Motor neuron (in vitro differentiated cells): ENCODE measurements at places on chromosomes 3 and 15. TPM values are rescaled to one million over a fixed set of nuclear protein-coding genes. Genes with fewer than 3 reads are reported as not detected.

GRCh38 chr3:168205451-168205850, 109.7 kb upstream of the GOLIM4 start:
- ATAC-seq: no peak

DNA sequence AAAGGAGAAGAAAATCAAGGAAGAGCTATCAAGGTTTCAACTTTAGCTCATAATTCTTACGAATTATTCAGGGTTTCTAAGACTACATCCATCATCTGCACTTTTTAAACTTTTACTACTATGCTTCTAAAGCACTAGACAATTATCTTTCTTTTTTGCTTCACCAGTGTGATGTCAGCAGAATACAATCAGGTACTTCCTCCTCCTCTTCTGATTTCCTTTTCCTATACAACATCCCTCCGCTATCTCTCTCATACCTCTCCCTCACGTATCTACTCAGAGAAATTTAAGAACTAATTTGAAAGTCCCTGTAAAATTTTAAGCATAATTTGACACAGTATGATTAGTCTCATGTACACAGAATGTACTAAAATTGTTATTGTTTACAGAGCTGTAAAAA, 47.3 kb upstream of the USP50 start:
- ATAC-seq: no peak

- ATAC-seq: no peak
Measured at GRCh38 chr3:63585927-63586326, 66.5 kb upstream of the SNTN start.

GCSAM gene
- total RNA-seq: 0.13 TPM in 1 of 2 replicates, not detected in the other

GRCh38 chr15:60511351-60512031, 32.5 kb upstream of the ICE2 start:
- ATAC-seq: no peak

- ATAC-seq: no peak
Measured at GRCh38 chr3:134864636-134865035, 69.6 kb downstream of the EPHB1 start.

DNA sequence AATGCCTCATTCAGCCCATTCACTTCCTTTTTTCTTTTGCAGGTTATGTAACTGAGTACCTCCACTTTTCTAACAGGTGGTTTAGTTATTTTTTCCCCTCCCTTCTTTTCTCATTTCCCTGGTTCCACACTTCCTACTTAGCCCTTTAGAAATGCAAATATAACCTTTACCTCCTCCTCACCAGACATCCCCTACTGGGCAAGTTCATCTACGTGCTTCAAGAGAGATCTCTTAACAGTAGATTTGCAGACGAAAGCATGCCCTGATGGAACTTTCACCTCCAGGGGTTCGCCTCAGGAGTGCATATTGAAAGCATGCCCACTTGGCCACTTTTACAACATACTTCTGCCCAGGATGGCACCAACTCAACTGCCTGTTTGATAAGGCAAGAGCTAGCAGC, 314.1 kb upstream of the LRRC3B start:
- ATAC-seq: no peak

GRCh38 chr3:16478516-16478915, 35.0 kb downstream of the RFTN1 start:
- ATAC-seq: no peak

SAXO2 gene
- 4.4 and 5.5 TPM in 2 replicates for total RNA-seq

DNA sequence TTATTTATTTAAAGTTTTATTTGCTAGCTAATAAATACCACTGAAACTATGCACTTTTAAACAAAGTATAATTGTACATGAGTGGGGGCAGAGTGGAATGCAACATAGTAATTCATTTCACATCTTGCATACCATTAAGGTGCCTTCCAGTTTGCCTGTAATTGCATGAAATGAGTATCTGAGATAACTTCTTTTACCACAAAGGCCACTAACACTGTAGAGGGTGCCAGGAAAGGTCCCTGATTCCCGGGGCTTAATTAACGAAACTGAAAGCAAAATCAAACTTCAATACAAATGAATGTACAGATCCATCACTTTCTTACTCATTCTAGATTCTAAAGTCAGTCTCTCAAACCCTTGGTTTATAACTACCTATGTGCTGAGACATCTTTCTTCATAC, 2.1 kb downstream of the CD47 start:
- no peak for ATAC-seq
